ENCODE measurements at places on chromosomes 7 and 10.

DNA sequence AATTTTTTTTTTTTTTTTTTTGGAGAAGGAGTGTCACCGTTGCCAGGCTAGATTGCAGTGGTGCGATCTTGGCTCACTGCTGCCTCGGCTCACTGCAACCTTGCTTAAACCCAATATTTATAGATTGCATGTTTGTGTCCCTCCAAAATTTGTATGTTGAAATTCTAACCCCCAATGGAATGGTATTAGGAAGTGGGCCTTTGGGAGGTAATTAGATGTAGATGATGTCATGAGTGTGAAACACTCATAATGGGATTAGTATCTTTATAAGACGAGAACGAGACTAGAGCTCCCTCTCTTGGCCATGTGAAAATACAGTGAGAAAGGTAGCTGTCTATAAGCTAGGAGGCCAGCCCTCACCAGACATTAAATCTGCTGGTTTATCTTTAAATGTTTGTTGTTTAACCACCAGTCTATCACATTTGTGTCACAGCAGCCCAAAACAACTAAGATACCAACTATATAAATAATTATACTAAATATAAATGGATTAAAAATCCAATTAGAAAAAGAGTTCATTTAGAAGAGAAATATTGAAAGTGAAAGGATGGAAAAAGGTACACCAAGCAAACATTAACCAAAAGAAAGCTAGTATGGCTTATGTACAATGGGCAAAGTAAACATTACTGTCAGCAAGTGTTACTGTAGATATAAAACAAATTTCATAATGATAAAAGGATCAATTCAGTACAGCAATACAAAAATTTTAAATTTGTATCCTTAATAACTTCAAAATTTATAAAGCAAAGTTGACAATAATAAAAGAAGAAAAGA is 9.3 kb downstream of the TCAF1 start:
- DNase-seq = no peak

DNA sequence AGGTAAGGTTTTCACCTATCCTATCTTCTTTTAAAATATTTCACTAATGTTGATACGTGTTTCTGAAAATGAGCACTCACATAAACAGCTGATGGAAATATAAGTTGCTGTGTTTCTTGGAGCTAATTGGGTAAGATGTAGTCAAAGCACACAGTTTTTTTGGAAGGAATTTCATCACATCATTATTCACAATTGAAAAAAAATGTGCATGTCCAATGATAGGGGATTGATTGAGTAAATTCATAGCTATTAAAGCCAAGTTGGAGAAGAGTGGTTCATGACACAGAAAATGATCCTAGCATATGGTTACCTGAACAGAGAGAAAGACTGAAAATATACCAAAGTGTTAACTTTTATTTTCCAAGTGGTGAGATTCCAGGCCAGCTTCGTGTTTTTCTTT is 29.6 kb downstream of the GLI3 start:
- DNase-seq = no peak

GRCh38 chr10:93514521-93514920 is 18.1 kb downstream of the CEP55 start:
- no peak for DNase-seq

DNA sequence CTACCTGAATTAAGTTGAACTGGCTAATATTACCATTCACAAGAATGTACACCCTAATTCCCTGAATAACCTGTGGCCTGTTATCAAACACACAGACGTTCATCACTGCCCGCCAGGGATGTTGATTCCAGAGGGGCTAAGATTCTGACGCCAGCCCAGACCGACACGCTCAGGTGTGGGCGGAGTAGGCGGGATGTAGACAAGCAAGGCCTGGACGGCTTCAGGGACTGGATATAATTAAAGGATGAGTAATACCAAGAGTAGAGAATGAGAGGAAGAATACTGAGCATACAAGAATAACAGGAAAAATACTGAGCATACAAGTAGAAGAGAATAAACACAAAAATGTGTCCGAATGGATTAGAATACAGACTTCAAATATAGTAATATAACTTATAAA is 29.0 kb downstream of the CUBN start:
- no peak for DNase-seq

DNA sequence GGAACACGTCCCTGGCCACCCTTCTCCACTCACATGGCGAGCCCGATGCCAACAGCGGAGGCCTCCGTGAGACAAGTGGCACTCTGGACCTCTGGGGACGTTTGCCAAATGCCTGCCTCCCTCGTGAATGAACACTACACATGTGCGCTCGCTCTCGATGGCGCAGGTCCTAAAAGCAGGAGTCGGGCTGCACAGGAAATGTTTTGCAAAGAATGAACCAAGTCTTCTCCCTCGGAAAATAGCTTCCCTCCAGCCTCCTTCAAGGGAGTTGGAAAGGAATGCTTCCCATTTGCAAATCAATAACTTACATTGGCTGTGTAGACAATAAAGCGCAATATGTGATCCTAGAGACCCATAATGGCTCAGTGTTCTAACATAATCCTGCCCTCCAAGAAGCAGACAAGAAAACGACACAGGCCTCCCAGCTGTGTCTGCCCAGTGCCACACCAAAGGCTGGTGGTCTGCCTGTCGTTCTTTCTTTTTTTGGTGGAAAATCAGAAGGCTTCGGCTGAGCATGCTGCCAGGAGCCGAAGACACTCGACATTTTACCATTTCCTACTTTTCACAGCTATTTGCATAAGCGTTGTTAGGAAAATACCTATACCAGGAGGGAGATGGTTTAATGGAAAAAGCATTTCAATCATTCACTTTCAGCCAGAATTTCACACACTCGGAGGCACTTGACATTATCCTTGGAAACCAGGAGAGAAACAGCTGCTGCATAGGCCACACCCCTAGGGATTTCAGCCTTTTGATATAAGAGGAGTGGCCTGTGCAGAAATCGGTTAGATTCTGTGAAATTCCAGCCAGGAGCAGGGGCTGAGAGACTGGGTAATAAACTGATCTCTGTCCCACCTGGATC is 38.4 kb downstream of the ATXN7L1 start:
- no peak for DNase-seq

DNA sequence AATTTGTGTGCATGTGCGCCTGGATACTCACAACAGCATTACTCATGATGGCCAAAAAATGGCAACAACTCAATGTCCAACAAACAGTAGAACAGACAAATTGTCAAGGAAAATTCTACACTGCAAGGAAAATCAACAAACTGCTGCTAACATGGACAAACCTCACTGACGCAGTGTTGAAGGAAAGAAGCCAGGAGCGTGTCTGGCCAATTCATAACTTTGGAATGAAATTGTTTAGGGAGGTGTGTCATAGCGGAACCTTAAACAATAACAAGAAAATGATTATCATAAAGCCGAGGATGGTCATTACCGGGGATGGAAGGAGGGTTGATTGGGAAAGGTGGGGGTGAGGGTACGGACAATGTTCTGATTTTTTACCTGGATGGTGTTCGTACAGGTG is 29.1 kb downstream of the ALOX5 start:
- no peak for DNase-seq

DNA sequence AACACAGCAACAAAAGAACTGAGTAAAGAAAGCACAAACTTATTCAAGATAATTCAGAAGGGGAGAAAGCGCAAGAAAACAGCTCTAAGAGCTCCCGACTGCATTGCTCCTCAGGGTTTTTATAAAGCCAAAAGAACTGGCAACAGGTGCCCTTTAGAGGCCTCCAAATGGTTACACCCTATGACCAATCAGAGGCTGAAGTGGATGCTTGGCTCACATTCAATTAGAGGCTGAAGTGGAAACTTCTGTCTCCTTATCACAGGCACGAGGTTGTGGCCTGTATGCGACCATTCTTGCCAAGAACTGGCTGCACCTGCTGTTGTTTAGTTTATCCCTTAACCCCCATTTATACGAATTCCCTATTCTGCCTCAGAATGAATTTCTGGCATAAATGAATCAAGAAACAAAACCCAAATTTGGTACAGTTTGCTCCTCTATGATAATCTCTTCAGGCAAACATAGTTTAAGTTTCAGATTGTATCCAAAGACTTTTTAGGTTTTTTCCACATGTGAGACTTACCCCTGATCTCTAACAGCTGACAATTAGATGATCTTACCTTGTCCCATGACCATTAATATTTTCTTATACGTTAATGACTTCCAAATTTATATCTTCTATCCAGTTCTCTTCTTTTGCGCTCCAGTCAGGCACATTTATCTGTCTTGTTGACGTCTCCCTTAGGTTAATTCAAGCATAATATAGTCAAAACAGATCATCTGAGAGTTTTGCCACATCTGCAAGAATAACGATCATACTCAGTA is 504.8 kb downstream of the NXPH1 start:
- DNase-seq = no peak

- DNase-seq = no peak
Observed at GRCh38 chr10:131144711-131145375, 166.7 kb downstream of the TCERG1L start.

GRCh38 chr10:60032723-60033122 is 126.4 kb upstream of the CCDC6 start:
- peak; percentile 9 for DNase-seq

GRCh38 chr7:4297918-4298219 is 384.2 kb upstream of the FOXK1 start:
- no peak for DNase-seq

DNA sequence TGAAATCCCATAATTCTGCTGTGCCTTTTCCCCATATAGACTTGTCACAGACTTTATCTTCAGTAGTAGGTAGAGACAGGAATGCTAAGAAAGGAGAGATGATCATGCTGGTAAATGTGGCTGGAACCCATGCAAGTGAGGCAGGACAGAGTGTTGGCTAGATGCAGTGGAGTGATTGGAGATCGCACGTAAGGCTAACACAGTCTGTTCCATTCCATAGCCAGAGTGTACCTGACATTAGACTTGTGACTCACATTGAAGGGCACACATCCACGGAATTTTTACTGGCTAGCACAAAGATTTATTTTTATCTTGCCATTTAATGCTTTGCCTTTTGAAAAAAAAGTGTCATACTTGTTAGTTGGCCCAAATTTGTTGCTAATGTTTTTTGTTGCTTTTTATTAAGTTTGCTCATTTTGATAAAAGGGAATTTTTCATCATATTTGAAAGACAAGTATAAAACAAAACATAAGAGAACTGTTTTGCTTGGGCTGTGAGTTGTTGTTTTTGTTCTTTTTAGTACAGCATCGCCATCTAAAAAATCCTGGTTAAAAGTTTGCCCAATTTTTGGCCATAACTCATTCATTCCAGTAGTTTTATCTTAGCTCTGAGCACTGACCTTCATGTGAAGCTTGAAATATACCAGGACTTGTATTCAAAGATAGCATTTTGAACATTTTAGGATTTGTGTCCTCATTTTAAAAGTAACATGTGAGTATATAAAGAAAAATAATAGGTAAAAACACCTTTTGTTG is 81.0 kb downstream of the CPED1 start:
- no peak for DNase-seq

GRCh38 chr10:59970396-59971368 is 64.3 kb upstream of the CCDC6 start:
- no peak for DNase-seq

- no peak for DNase-seq
Observed at GRCh38 chr7:18257711-18258110, 230.1 kb upstream of the PRPS1L1 start.

GRCh38 chr7:100629117-100629716 is 12.1 kb downstream of the TFR2 start:
- DNase-seq = no peak

All from HS-27A (cell line).